ENCODE measurements at places on chromosomes 11 and 22. TPM values are rescaled to one million over a fixed set of nuclear protein-coding genes. Genes with fewer than 3 reads are reported as not detected.

Gene TRIM51
- not detected for total RNA-seq

Gene SLC5A1
- not detected for total RNA-seq

Gene C11orf58
- total RNA-seq, result 143 TPM

Gene DMC1
- 30.7 TPM for total RNA-seq

Gene SLC22A6
- not detected for total RNA-seq

Gene TRIM49
- not detected for total RNA-seq

Gene RAC2
- total RNA-seq, result 620 TPM

Gene CABP7
- total RNA-seq, result 0.09 TPM

DNA sequence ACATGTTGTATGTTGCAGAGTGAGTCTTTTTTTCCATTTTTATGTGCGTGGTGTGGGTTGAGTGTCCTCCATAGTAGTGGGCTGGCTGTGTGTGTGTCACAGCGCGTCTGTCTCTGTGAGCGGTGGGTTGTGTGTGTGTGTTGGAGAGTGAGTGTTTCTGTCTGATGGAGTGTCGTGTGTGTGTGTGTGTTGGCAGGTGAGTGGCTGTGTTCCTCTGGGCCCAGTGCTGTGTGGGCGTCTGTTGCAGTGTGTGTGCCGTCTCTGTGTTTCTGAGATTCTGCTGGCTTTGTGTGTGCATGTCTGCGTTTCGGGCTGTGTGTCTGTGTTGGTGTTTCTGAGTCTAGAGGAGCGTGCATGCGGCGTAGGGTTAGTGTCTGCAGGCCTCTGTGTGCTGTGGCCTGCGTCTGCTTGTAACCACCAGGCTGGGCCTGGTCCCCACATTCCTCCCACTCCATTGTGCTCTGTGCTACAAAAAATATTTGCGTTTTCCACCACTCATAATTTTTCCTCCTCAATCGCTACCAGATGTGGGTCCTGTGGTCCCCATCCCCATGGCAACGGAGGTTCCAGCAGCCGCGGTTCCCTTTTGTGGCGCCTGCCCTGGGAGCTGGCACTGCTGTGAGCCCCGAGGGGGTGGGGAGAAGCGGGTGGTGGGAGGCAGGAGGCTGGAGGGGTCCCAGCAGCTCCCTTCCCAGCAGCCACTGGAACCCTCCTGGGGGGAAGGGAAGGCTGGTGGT lies 15.2 kb downstream of the SCARF2 start:
- DNase-seq, result no peak
- no peaks in the 10 kb centered on the region for H3K36me3 ChIP-seq
- no peak overlapping the region for H3K4me3 ChIP-seq
- H3K4me1 ChIP-seq, result no peaks in the 10 kb centered on the region
- H3K27me3 ChIP-seq, result peaks cover 19% of the 10 kb centered on the region

GRCh38 chr22:32475468-32476010 lies 928 bp downstream of the FBXO7 start:
- peaks cover 22% of the 10 kb centered on the region for H3K4me1 ChIP-seq
- no peaks in the 10 kb centered on the region for H3K27me3 ChIP-seq
- DNase-seq, result peak; percentile 19

- H3K4me3 ChIP-seq, result peak overlapping the region; percentile 85
- H3K27me3 ChIP-seq, result no peaks in the 10 kb centered on the region
- H3K4me1 ChIP-seq, result peaks cover 26% of the 10 kb centered on the region
- H3K36me3 ChIP-seq, result no peaks in the 10 kb centered on the region
- DNase-seq, result peak; percentile 23
Measured at GRCh38 chr22:44181912-44182587, 1.3 kb downstream of the PARVG start.

DNA sequence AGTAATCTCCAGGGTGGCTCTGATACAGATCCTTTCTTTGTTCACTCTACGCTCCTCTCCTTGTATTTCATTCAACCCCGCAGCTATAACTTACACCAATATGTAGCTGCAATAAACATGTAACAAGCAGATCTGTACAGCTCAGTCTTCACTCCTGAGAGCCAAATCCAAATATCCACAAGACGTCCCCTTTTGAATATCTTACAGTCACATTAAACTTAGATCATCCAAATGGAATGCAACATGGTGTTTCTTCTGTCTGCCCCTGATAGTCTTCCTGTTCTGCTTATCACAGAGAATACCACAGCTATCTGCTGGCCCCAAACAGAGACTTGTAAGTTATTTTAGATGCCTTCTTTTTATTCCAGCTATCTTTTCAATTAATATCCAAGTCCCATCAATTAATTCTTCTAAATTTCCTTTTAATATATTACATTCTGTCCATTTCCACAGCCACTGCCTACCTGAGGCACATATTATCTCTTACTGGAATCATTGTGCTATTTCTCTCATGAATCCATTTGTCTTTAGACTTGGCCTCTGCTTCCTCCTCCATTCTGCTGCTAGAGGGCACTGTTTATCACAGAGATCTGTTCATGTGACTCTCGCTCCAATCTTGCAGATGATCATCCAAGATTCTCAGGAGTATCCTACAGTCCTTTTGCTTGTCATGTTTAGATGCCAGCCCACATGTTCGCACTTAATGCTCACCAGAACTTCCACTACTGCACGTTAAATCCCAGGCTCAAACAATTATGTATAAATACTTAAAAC lies 908.6 kb downstream of the NTM start:
- no peak overlapping the region for H3K4me3 ChIP-seq
- H3K36me3 ChIP-seq, result no peaks in the 10 kb centered on the region
- no peak overlapping the region for H3K27ac ChIP-seq
- no peaks in the 10 kb centered on the region for H3K27me3 ChIP-seq

DNA sequence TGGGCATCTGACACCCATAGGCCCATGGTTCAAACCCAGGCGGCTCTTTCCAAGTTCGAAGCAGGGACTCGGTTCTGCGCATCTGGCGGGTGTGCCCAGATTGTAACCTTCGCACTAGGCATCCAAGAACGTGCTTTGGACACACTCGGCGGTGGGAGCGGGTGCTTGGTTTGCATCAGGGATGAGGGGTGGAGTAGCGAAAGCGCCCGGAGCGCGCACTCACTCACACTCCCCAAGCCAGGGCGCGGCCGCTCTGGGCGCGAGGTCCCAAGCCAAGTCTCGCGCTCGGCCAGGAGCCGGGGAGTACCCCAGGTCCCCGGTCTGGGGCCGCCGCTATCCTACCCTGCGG lies 243 bp upstream of the SYT9 start:
- H3K4me1 ChIP-seq, result peaks cover 3% of the 10 kb centered on the region
- no peaks in the 10 kb centered on the region for H3K36me3 ChIP-seq
- peaks cover 55% of the 10 kb centered on the region for H3K27me3 ChIP-seq
- H3K27ac ChIP-seq, result no peak overlapping the region
- peak overlapping the region; percentile 46 for H3K4me3 ChIP-seq

- H3K36me3 ChIP-seq, result no peaks in the 10 kb centered on the region
- H3K4me1 ChIP-seq, result no peaks in the 10 kb centered on the region
- no peaks in the 10 kb centered on the region for H3K27me3 ChIP-seq
- H3K27ac ChIP-seq, result no peak overlapping the region
Measured at GRCh38 chr11:65375012-65375411, 7.4 kb downstream of the SLC25A45 start.

GRCh38 chr11:118622376-118623268 lies 15.2 kb downstream of the PHLDB1 start:
- no peak overlapping the region for H3K4me3 ChIP-seq
- H3K27ac ChIP-seq, result no peak overlapping the region
- no peaks in the 10 kb centered on the region for H3K36me3 ChIP-seq
- peaks cover 15% of the 10 kb centered on the region for H3K4me1 ChIP-seq

DNA sequence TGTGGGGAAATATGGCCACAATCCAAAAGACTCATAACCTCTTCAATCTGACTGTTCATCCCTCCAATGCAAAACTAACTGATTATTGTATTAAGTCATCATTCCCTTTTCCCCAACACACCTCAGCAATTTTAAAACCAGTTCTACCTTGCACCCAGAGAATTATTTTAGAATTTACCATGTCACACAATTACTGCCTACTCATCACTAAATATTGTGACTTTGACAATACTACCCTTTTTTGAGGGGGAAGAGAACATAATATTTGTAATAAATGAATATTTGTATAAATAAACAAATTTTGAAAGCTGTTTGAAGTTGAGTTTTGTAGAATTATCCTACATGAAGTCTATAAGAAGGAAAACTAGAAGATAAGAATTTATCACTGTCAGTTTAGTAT lies 28.2 kb upstream of the CALCB start:
- peaks cover 7% of the 10 kb centered on the region for H3K27me3 ChIP-seq
- no peaks in the 10 kb centered on the region for H3K36me3 ChIP-seq
- H3K4me3 ChIP-seq, result no peak overlapping the region
- H3K4me1 ChIP-seq, result no peaks in the 10 kb centered on the region

- no peaks in the 10 kb centered on the region for H3K36me3 ChIP-seq
- H3K27me3 ChIP-seq, result peaks cover 6% of the 10 kb centered on the region
- no peak for DNase-seq
- no peaks in the 10 kb centered on the region for H3K4me1 ChIP-seq
- H3K27ac ChIP-seq, result no peak overlapping the region
- H3K4me3 ChIP-seq, result no peak overlapping the region
Measured at GRCh38 chr11:133659538-133660201, 127.4 kb upstream of the OPCML start.

DNA sequence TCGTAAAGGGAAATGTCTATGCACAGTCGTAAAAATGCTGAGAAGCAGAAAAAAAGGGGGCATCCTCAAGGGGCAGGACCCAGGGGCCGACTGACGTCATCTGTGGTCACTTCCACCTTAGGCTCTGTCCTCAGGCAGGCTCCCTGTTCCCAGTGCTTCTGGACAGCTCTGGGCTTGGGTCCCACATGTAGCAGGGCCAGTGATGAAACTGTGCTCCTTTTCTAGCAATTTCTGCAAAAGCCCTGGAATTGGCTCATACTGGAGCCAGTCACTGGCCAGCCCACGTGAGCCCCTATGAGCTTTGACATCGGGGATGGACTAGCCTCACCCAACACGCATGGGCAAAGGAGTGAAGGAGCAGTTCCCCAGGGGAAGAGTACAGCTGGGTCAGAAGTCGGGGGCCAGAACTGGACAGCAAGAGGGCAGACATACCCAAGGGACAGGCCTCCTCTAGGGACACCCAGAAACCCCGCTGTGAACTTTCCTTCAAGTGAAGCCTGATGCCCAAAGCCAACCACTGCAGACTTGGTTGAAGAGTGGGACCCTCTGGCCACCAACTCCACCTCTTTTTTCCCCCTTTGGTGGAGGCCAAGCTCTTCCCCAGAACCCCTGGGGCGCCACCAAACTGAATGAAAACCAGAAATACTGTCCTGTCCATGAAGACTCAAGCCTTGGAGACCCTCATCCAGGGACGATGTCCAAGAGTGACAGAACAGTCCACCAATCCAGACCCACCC lies 1349.0 kb downstream of the BRD1 start:
- no peak for DNase-seq
- H3K27ac ChIP-seq, result no peak overlapping the region
- no peaks in the 10 kb centered on the region for H3K27me3 ChIP-seq

DNA sequence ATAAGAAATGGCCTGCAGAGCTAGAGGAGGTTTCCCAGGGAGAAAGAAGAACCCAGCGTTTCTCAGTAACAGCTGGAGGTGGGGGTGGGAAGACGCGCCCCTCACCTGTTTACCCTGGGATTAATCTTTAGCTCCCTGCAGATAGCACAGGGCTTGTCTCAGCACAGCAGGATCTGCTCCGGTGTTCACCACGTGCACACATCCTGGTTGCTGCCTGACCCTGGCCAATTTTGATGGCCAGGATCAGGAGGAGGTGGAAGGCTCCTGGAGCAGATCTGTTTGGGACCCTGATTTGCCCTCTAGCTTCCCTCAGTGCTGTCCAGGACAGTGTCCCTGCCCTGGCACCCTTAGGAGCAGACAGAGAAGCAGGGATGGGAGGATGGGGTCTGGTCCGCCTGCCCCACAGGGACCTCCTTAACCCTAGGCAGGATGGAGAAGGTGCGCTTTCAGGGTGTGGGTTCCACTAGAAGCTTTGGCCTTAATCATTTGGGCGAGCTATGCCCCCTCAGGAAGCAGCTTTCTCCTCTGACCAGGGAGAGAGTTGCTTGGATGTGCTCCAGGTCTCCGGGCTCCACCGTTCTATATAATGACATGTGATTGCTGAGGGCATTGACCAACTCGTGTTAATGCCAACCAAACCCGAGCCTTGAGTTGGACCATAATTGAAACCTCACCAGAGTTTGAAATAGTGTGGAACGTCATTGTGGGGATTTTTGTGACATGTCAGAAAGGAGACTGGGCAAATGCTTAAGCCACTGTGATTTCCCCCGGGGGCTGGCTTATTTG lies 19.3 kb downstream of the UPB1 start:
- H3K36me3 ChIP-seq, result no peaks in the 10 kb centered on the region
- H3K4me1 ChIP-seq, result peaks cover 27% of the 10 kb centered on the region
- H3K4me3 ChIP-seq, result no peak overlapping the region
- no peak for DNase-seq
- peaks cover 13% of the 10 kb centered on the region for H3K27me3 ChIP-seq

- H3K4me3 ChIP-seq, result no peak overlapping the region
- H3K36me3 ChIP-seq, result no peaks in the 10 kb centered on the region
Measured at GRCh38 chr22:26354707-26355106, 74.4 kb upstream of the ASPHD2 start.

DNA sequence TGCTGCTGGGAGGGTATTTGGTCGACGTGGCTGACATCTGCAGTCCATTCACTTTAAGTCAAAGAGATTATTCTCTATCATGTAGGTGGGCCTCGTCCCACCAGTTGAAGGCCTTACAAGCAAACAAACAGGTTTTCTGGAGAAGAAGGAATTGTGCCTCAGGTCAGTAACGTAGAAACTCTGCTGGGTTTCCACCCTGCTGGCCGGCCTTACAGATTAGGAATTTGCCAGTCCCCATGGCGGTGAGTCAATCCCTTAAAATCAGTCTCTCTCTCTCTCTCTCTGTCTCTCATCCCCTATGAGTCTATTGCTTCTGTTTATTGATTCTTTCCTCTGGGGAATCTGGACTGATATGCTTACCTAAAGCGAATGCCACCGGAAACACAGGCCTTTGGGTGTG lies 75.4 kb upstream of the FGF3 start:
- H3K4me3 ChIP-seq, result no peak overlapping the region
- peaks cover 36% of the 10 kb centered on the region for H3K27me3 ChIP-seq
- H3K36me3 ChIP-seq, result no peaks in the 10 kb centered on the region
- DNase-seq, result no peak
- H3K27ac ChIP-seq, result no peak overlapping the region
- no peaks in the 10 kb centered on the region for H3K4me1 ChIP-seq

DNA sequence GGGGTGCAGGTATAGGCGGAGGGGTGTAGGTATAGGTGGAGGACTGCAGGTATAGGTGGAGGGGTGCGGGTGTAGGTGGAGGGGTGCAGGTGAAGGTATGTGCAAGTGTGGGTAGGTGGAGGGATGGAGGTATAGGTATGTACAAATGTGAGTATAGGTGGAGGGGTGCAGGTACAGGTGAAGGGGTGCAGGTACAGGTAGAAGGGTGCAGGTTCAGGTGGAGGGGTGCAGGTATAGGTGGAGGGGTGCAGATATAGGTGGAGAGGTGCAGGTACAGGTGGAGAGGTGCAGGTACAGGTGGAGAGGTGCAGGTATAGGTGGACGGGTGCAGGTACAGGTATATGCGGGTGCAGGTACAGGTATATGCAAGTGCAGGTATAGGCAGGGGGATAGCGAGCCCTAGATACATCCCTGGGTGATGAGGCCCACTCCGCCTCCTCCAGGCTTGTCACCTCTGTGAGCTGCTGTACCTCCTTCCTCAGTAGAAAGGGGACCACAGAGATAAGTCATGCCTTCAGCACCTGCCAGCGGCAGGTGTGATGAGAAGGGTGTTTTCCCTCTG lies 17.2 kb downstream of the LINC01488 start:
- H3K27ac ChIP-seq, result no peak overlapping the region
- H3K27me3 ChIP-seq, result peaks cover 8% of the 10 kb centered on the region
- DNase-seq, result no peak
- no peaks in the 10 kb centered on the region for H3K36me3 ChIP-seq

Data from activated T-cell treated with anti-CD3 and anti-CD28 coated beads, Interleukin-2, amount 50 U/mL, for 72 hours (primary cell).